ENCODE measurements at places on chromosomes 1 and 21.

- DNase-seq: no peak
Observed at GRCh38 chr21:35606146-35606545, 454.2 kb downstream of the SETD4 start.

- no peak for DNase-seq
Observed at GRCh38 chr1:223794136-223794880, 51.4 kb downstream of the TP53BP2 start.

- no peak for DNase-seq
Observed at GRCh38 chr1:12542616-12543592, 75.1 kb downstream of the DHRS3 start.

GRCh38 chr1:110580244-110580643 is 25.9 kb downstream of the KCNA2 start:
- DNase-seq: no peak

DNA sequence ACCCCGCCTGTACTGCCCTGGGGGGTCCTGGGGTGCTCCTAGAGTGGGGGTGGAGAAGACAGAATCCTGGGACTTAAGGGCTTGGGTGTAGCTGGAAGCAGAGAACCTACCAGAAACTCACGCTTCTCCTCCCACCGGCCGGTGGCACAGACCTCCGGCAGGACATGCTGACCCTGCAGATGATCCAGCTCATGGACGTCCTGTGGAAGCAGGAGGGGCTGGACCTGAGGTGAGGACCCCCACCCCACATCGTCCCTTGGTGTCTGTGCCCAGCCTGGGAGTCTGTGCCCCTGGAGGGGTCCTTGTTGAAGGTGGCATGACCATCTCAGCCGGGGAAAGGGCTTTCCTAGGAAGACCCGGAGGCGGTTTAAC is 70.8 kb downstream of the PIK3CD start:
- DNase-seq: no peak

GRCh38 chr1:39539252-39539790 is 37.3 kb downstream of the PABPC4 start:
- DNase-seq: peak; percentile 62

GRCh38 chr1:151510020-151510405 is 1.2 kb upstream of the CGN start:
- no peak for DNase-seq

DNA sequence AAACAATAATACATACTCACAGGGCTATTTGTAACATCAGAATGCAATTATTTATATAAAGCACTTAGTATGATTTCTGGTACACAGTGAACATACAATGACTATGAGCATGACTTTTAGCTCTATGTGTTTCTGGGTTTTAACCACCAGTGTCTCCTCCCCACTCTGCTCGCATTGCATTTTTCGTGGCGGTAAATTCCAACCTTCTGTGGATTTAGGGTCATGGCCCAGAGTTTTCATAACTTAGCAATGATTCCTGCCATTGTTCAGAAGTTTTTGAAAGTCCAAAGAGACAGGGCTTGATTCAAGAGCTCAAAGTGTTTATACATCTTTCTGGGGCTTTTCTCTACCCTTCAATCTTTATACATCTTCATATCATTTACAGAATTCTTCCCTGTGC is 191.3 kb downstream of the BACH1 start:
- DNase-seq: no peak

DNA sequence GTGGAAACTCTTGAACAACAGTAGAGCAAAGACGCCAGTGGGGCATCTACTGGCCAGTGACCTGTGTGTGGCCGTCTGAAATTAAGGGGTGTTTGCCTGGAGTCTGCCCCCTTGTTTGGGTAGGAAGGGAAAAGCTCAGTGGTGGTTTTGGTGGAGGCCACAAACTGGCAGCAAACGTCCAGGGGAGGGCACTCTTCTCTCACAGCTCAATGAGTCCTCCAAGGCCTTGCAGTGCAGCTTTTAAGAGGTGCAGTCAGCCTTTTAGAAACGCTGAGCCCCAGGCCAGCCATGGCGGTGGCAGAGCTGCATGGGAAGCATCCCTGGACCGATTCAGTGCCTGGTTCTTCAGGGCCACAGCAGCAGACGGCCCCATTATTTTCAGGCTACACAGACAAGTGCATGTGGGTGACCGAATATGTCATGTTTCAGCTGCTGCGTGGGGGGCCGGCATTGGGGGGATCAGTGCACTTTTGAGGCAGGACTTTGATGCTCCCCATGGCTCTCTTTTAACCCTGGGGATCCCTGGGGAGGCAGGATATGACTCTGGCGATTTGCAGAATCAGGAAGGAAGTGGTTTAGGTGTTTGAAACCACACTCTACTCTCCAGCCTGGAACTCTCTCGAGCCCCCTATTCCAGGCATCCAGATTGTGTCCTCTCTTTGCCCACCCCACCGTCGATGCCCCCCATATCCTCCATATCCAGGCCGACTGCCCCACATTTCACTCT is 414.0 kb downstream of the PRDM2 start:
- no peak for DNase-seq

DNA sequence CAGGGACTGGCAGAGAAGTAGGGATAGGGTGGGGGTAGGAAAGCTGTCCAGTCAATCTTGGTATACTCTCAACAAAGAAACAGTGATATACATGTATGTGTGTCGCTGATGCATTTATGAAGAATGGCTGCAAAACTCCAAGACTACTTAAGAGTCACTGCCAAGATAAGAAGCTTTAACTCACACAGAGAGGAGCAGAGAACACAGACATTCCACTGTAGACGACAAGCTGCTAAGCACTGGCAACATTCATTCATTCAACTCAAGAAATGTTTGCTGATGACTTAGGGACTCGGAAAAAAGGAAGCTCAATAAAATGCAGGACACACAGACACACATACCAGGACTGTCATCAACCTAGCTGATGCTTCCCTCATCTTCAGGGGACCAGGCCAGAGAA is 5.5 kb downstream of the CTNNBIP1 start:
- no peak for DNase-seq

- DNase-seq: no peak
Observed at GRCh38 chr21:37987668-37988067, 71.4 kb upstream of the KCNJ6 start.

DNA sequence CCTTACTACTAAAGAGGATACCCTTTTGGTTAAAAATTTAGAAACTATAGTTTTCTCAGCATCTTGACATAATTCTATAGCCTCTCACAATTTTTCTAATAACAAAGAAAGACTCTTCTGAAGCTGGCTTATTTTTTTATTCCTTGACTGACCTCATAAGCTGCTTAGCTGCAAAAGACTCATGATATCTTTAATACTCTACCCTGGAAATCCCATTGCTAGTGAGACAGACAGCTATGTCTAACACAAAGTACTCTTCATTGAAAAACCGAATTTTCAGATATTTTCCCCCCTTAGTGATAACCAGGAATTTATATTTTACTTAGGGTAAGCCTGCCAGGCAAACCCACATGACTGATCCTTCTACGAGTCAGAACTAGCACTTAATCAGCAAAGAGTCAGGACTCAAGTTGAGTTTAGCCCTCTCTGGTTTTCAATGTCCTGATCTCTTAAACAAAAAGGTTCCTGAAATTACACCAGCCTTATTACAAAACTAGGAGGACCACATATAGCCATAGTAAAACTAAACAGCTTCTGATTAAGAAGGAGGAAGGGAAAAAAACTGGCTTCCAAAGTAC is 56.9 kb downstream of the ENAH start:
- no peak for DNase-seq

DNA sequence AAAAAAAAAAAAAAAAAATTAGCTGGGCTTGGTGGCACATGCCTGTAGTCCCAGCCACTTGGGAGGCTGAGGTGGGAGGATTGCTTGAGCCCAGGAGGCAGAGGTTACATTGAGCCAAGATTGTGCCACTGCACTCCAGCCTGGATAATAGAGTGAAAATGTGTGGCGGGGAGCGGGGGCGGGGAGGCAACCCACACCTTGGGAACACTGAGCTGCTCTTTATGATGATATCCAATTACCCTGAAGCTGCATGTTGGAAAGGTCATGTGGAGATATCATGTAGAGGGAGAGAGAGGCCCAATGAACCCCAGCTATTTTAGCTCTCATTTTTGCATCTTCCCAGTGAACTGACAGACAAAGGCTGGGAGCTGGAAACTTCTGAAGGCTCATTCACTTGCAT is 48.3 kb upstream of the ZNF648 start:
- no peak for DNase-seq

DNA sequence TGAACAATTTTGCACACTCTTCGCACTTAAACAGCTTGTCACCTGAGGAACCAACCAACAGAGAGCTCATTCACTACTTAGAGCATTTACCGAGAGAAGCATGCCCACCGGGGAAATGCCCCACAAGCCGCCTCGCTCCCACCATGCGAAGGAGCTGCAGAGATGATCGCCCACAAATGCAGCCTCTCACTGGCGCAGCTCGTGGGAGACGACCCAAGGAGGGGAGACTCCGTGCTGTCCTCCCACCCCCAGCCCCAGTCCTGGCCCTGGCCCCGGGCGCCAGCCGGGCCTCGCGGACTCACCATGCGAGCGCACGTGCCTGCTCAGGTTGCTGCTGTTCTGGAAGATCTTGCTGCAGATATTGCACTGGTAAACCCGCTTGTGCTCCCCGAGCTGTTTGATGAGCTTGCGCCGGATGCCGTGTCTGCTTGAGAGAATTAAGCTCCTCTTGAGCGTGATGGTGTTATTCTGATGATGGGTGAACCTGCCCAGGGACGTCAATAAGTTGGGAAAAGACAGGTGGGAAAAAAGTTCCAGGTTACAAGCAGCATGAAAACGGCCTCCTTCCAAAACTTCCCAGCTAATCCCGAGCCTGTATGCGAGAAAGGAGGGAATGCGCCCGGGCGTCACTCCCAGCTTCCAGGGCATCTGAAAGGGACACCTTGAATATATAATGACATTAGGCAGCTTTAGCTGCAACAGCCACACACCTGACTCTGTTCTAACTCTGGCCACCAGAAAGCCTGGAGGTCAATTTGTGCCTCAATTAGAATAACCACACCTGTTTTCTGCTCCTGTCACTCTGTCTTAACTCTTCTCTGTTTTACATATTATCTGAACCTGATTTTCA is 42.8 kb downstream of the PRDM15 start:
- no peak for DNase-seq

DNA sequence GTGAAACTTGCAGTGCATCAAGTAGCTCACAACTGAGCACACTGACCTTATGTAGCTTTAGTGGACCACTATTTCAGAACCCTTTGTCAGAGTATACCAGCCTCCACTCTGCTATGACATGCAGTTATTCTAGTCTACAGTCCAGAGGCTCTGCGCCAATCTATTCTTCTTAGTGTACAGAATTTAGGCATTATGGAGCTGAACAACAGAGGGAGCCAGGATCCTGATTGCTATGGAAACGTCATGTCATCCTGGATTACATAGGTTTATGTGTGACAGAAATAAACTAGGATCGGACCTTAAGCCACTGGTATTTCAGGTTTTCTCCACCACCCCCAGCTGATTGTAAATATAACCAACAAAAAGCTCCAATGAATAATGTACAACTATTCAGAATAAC is 48.1 kb upstream of the EEIG2 start:
- no peak for DNase-seq

GRCh38 chr1:97158691-97159096 is 437.1 kb downstream of the PTBP2 start:
- no peak for DNase-seq

GRCh38 chr1:105874621-105875020 is 1181.9 kb upstream of the PRMT6 start:
- DNase-seq: no peak

DNA sequence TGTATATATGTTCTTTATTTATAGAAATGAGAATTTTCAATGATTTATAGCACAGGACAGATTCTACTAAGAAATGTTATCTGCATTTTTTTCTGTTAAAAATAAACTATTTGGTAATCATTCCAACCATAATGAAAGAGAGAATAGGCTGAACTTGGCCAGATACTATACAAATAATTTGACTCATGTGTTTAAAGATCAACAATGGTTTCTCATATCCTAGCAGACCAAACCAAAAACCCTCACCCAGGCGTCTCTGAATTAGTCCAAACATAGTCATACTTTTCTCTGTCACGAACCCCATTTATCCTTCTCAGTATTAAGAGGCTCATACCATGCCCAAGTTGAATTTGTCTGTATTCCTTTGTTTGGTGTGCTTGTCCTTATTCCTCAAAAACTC is 40.3 kb downstream of the RPE65 start:
- DNase-seq: no peak

DNA sequence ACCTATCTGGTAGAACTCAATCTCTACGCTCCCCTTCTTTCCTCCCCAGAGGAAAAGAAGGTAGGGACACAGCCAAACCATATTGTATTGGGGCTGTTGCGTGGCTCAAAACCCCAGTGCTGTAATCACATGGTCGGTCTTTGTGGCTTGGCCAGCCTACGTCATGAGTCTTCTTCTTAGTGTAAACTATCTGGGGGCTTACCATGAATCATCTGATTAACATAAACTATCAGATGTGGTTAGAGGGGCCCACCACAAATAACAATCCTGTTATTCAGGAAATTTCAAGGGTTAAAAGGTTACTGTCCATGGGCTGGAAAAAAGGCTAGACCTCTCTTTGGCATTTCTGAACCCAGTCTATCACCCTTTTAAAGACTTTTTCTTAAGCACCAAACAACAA is 49.5 kb upstream of the GPR52 start:
- no peak for DNase-seq

DNA sequence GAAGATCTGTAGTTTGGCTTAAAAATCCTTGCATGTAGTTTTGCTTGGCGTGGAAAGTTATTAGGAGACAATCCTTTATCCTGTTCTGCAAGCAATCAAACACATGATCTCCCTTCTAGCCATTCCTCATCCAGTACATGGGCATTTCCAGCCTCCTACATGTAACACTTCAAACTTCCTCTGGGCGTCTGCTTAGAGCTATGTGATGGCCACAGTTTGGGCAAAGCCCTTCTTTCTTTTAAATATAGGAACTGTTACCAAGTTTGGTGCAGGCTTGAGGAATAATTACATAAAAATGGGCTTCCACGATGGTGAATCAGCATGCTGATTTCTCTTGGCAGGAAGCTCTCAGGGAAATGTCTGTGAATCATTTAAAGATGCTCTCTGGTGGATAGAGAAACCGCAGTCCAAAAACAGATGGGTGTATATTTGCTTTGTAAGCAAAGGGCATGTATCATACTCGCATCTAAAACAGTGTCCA is 176.9 kb upstream of the FMN2 start:
- no peak for DNase-seq

DNA sequence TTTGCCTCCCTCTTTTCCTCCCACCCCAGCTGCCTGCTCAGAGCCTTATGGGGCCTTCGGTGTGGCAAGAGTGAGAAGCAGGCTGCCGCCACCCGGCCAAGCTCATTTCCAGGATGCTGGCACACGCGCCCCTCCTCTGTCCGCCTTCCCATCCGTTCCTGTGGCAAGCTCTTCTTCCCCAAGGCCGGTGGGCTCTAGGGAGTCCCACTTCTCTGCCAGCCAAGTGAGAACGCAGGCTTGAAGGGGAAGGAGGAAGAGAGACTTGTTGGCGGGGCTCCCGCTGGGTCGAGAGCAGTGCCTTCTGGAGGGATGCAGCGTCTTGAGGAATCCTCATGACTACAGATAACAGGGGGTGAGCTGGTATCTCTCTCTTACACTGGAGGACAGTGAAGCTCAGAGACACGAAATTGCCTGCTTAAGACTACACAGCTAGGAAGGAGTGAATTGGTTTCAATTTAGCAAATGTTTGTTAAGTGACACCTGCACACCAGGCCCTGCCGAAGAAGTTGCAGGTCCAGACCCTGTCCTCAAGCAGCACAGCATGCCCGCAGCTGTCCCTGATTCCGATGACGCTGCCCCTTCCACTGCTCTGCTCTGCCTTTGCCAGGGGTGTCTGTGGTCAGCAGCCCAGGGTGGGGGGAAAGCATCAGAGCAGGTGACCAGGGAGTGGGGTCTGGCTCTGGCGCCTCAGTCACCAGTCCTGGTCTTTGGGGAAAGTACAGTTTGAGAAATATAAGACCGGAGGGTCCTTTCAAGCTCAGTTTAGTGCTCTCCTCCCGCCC is 40.1 kb upstream of the FOXO6 start:
- DNase-seq: no peak

GRCh38 chr1:83593073-83593472 is 405.9 kb downstream of the TTLL7 start:
- DNase-seq: no peak

All from pancreas (tissue), 10 donors.